Tibial artery (tissue), 4 donors: ENCODE measurements at places on chromosomes 13 and 19.

- DNase-seq: no peak
Observed at GRCh38 chr19:14683439-14683838, 6.4 kb upstream of the ZNF333 start.

- DNase-seq: peak; percentile 39
Observed at GRCh38 chr19:31263328-31263727, 85.9 kb downstream of the TSHZ3 start.

DNA sequence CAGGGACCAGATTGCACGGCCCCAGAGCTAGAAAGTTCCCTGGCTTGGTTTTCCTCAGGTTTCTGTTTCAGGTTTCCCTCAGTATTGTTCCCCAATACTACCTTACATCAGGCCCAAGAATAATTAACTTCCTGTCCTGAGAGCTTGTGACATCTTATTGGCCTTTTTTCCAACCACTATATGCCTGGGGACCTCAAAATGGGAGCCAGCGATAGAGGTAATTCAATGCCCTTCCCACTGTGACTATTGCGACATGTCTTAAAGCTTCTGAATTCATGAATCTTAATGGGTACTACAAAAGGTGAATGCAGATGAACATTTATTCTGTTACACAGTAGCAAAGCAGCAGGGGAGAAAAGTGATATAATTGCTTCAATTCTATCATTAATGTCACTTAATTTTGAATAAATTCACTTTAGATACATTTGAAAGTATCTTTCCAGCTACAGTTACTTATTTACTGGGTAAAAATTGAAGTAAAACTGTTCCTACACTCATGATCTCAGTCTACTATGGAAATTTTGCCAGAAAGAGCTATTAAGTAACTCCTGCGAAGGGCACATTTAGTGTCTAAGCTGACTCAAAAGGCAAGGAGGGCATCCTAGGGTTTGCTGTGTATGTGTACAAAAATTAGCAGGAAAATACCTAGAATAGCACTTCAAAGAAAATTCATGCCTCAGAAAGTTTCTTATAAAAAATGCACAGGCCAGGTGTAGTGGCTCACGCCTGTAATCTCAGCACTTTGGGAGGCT, 4.1 kb downstream of the CRYL1 start:
- DNase-seq: no peak

GRCh38 chr13:45807520-45808099, 43.9 kb downstream of the SIAH3 start:
- DNase-seq: no peak

DNA sequence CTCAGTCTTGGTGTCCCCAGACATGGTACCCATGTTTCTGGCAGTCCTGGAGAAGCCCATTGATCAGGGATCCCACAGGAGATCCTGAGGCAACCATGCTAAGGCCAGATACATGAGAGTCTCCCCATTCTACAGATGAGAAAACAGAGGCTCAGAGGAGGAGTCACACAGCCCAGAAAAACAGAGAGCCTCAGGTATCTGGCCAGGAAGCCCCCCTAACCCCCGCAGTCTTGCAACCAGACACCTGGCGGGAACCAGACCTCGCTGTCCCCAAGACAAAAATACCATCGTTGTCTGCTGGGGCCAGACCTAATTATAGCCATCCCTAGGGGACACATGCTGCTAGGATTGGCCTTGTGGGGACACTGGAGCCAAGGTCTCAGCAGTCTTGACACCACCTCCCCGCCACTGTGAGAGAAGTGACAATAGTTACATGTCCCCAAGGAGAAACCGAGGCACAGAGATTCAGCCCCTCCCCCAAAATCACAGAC, 1.6 kb upstream of the PDE4C start:
- DNase-seq: no peak

DNA sequence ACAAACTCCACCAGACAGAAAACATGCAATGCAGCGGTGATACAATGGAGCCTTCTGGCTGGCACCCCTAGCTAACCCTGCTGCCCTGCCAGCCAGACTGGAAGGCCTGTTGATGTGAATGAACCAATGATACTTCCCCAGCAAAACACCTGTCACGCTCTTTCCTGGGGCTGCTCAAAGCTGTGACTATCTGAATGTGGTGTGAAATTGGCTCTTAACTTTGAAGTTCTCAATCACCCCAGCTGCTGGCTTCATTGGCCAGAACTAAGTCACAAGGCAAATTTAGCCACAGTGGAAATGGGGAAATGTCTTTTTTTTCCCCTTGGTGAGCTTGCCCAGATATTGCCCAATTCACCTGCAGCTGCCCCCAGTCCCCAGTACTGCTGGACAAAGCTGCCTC, 147.3 kb downstream of the SLC7A1 start:
- no peak for DNase-seq

- DNase-seq: peak; percentile 64
Observed at GRCh38 chr19:39401549-39402345, 4.9 kb upstream of the ZFP36 start.

- no peak for DNase-seq
Observed at GRCh38 chr19:56577719-56578602, 10.7 kb downstream of the ZNF470 start.
